ENCODE measurements at places on chromosomes 3 and 15.
A peak's percentile ranks its signal among the peaks of the same experiment; 100 is the strongest.

GRCh38 chr3:128285042-128285966, 132.0 kb downstream of the EEFSEC start:
- DNase-seq, result no peak

- DNase-seq, result no peak
Measured at GRCh38 chr15:77515613-77516012, 94.9 kb downstream of the HMG20A start.

DNA sequence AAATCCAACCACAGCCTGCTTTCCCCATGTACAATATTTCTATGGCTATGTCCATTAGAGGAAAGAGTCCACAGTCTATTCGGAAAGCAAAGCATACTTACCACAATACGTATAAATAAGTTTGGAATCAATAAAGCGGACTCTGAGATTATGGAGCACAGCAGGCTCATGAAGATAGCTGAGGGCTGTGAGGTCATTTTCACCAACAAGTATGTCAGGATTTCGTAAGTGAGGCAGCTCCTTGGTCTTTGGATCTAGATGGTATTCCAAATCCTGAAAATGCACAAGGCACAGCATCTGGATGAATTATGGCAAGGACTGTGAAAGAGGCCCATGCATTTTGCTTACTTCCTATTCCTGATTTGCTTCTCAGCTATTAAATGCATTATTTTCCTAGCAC, 100.4 kb downstream of the MYO5A start:
- peak; percentile 45 for DNase-seq

DNA sequence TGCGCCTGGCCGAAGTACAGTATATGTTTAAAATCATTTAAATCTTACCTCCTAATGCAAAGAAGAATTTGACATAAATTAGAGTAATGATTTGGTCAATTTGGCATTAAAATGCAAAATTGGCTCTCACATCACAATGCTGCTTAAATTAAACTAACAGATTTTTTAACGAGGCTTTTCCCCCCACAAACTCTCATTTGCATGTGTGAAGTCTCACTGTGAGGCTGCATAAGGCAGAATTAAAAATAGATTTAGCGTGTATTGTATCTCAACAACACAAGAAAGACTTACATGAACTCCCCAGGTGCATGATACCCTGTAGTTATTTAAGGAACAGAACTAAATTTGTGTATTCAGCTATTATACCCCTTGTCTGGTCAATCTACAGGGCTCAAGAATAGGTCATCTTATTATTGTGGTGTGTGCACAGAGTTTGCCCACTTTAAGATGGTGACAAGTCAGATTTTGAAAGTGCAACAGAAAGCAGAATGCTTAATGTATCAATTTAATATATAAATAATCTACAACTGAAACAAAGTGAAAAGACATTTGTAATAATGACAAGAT, 897.9 kb downstream of the EPHA3 start:
- no peak for DNase-seq

- peak; percentile 89 for DNase-seq
Measured at GRCh38 chr3:42067326-42067725, 23.8 kb upstream of the TRAK1 start.

GRCh38 chr15:52680041-52680391, 828 bp upstream of the ATOSA start:
- DNase-seq, result peak; percentile 41
